Activated CD4-positive, alpha-beta memory T cell treated with anti-CD3 and anti-CD28 coated beads, Interleukin-2, amount 10 ng/mL, durations not matched to agents 7 days and 5 days (primary cell): ENCODE measurements at places on chromosomes 13 and 19. TPM values are rescaled to one million over a fixed set of nuclear protein-coding genes. Genes with fewer than 3 reads are reported as not detected.

The COMMD6 gene
- 128 TPM for total RNA-seq

The PTOV1 gene
- total RNA-seq, result 71.7 TPM

The FXYD1 gene
- 3.3 TPM for total RNA-seq

The FFAR3 gene
- 0.63 TPM for total RNA-seq

The ZNF486 gene
- 8.7 TPM for total RNA-seq

The ZNF383 gene
- 11.3 TPM for total RNA-seq

The ZNF544 gene
- 50.0 TPM for total RNA-seq

The OR4F17 gene
- not detected for total RNA-seq

The BST2 gene
- 288 TPM for total RNA-seq

The GPR18 gene
- 10.4 TPM for total RNA-seq

The ZNF285 gene
- 0.60 TPM for total RNA-seq

The AKT2 gene
- total RNA-seq, result 142 TPM

The INAFM1 gene
- 13.9 TPM for total RNA-seq
